ENCODE measurements at places on chromosomes 7 and 10.

GRCh38 chr10:45008524-45009161 lies 7.9 kb downstream of the ZNF22 start:
- no peak for DNase-seq

- DNase-seq, result no peak
Measured at GRCh38 chr7:142454862-142455261, 197.0 kb upstream of the PRSS58 start.

- DNase-seq, result no peak
Measured at GRCh38 chr10:72204724-72205123, 11.1 kb upstream of the ANAPC16 start.

DNA sequence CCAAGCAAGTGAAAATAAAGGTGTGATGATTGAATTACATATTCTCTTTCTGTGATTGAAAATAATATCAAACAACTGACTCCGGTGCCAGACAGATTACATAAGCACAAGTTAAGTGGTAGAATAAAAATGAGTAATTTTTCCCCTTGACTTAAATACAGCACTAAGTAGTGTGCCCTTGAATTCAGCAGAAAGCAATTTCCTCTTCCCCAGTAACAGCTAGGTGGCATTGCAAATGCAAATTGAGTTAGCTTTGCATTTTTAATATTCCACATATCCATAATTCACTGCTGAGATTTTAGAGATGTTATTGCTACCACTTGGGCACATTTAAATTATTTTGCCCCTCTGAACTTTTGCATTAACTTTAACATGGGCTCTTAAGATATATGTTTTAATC lies 89.8 kb upstream of the NPVF start:
- no peak for DNase-seq

- DNase-seq, result no peak
Measured at GRCh38 chr7:77348371-77348813, 67.8 kb downstream of the GSAP start.

DNA sequence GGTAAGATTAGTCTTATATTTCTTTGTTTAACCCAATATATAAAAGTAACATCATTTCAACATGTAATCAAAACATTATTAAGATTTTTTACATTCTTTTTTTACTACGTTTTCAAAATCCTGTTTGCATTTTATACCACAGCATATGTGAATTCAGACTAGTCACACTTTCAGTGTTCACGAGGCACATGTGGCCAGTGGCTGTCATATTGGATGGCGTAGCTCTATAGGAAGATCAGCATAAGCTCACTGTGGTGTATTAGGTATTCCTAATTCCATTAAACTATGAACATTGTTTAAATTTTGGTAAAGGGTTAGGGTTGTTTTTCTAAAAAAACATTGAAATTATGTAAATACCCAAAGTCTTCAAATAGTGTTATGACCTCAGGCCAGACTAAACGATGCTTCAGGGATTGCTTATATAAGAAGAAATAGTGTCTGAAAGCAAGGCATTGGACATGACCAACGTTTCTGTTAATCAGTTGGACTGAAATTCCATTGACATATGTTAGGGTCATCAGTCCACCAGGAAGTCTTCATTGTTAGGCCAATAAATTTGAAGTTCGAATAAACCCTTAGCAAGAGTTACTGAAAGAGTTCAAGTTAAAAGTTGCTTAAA lies 97.0 kb downstream of the BICC1 start:
- DNase-seq, result no peak

GRCh38 chr7:22715969-22716368 lies 11.0 kb upstream of the IL6 start:
- DNase-seq, result no peak

- DNase-seq, result no peak
Measured at GRCh38 chr7:2979201-2979631, 64.5 kb downstream of the CARD11 start.

DNA sequence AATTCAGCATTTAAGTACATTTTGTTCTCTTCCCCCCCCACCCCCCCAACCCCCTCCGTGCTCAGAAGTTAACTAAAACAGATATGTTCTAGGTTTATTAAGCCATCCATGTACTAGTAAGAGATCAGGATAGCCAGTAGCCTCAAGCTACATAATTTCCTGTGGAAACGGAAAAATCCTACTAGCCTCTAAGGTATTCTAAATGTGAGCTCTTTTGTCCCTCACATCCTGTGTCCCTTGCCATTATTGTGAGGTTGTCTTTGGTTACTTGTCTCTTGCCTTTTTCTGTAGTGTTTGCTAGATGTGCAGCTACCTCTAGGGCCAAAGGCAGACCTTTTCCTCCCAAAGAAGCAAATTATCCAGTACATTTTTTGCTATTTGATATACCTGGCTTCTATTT lies 92.1 kb downstream of the BTRC start:
- DNase-seq, result no peak

DNA sequence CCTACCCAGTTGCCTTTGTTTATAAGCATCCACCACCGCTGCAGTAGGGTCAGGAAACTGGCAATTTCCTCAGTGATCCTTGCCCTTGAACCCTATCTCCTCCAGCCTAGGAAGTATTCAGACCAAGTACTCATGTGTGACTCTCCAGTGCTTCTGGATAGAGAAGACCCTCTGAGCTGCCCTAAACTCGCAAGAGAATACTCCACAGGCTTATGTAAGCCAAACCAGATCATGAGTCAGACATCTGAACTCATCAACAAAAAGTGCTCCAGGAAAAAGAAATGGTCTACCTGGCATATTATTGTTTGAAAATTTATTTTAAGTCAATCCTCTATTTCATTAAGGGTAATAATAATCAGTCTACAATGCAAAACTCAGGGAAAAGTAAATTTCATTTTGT lies 101.3 kb downstream of the KAT6B start:
- no peak for DNase-seq

- DNase-seq, result no peak
Measured at GRCh38 chr10:89120931-89121763, 86.0 kb downstream of the CH25H start.

GRCh38 chr10:7291487-7292270 lies 119.2 kb downstream of the SFMBT2 start:
- DNase-seq, result no peak

GRCh38 chr10:24804392-24804791 lies 80.7 kb upstream of the ARHGAP21 start:
- no peak for DNase-seq

DNA sequence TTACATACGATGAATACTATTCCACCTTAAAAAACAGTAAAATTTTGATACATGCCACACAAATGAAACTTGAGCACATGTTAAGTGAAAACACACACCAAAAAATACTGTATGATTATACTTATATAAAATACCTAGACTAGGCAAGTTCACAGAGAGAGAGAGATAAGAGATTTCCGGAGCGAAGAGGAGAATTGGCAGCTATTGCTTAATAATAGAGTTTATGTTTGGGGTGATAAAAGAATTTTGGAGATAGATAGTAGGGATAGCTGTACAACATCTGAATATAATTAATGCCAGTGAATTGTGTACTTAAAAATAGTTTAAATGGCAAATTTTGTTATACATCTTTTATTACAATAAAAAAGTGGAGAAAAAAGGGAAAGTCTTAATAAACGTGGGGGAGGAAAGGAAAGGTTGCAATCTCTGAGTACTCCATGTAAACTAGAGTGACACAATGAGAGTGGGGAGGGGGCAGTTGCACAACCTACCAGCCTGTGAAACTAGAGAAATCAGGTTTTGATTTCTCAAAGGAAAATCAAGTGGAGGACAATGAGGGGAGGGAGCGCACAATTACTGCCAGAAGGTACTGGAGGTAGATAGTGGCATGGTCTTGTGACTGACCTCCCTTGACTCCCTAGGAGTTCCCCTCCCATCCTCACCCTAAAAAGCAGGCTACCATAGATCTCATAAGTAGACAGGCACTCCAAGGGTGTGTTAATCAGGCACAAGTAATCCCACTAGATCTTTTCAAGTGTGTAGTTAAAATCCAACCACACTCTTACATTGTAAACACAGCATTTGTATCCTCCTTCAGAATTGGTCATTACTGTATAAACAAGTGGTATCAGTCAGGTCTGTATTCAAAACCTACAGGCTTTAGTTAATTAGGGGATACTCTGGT lies 31.6 kb upstream of the ANK3 start:
- no peak for DNase-seq

DNA sequence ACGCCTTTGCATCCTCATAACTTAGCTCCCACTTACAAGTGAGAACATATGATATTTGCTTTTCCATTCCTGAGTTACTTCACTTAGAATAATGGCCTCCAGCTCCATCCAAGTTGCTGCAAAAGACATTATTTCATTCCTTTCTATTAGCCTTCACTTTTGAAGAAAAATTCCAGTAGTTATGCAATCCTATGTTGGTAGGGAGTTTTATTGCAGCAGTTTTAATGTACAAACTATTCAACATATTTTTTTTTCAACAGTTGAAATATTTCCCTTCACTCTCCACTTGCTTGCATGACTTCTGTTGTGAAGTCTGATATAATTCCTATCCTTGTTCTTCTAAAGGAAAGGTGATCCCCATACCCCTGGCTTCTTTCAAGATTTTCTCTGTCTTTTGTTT lies 27.3 kb upstream of the ARHGAP22 start:
- no peak for DNase-seq

GRCh38 chr7:65221683-65222082 lies 152.0 kb upstream of the ZNF92 start:
- no peak for DNase-seq

GRCh38 chr7:150799741-150800580 lies at the start of gene TMEM176B:
TSS of gene TMEM176B (minus strand) at chr7:150800364. CDS start at chr7:150796569, 3,795 bp downstream.
- DNase-seq, result no peak

- no peak for DNase-seq
Measured at GRCh38 chr10:43045631-43046287, 31.1 kb upstream of the RET start.

DNA sequence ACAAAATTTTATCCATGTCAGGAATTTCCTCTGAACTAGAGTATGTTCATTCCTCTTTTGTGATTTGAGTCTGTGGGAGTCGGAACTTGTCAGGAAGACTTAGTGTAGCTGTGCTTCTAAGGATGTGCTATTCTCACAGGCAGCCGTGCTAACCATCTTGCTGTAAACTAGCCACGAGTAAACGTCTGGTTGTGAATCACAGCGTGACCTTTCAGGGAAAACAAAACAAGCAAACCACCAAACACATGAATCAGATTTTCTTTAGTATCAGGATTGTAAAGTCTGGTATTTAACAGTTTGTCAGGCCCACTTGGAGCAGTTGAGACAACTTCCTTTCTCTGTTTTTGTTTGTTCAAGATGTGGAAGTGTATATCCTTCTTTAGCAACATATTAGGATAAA lies 32.0 kb downstream of the AUTS2 start:
- no peak for DNase-seq

DNA sequence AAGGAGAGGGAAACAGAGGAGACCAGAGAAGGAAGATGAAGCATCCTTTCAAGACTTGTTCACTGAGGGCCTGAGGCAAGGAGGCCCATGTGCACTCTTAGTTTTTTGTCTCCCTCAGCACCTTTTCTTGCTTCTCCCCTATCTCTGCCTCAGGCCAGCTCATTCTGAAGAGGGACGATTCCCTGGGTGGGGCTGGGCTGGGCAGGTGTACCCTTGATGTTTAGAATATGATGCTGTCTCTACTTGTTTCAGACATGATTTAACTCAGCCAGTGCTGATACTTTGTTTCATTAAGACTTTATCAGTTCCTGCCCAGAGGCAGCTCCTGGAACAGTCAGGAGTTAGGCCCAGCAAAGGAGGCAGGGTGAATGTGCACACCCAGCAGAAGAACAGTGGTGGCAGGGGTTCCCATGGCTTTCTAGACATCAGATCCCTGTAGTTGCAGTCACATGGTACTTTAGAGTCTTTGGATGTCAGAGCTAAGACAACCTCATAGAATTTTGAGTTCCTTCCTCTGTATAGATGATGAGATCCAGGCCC lies 3.4 kb downstream of the PRXL2A start:
- DNase-seq, result no peak

DNA sequence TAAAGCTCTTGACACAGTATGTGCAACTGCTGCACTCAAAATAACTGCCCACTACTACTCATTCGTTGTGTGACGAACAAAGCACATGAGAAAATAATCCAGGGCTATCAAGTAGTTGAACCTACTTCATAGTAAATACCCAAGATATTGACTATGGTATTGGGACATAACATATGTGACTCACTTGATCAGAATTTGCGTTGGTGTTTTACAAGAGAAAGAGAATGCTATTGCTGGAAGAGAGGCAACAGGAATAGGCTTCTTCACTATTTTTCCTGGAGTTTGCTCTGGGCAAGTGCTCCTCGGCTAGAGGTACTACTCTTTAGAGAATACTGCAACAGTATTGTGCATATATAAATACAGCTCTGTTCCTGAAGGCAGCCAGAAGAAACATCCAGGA lies 2.5 kb downstream of the DGKB start:
- DNase-seq, result no peak

DNA sequence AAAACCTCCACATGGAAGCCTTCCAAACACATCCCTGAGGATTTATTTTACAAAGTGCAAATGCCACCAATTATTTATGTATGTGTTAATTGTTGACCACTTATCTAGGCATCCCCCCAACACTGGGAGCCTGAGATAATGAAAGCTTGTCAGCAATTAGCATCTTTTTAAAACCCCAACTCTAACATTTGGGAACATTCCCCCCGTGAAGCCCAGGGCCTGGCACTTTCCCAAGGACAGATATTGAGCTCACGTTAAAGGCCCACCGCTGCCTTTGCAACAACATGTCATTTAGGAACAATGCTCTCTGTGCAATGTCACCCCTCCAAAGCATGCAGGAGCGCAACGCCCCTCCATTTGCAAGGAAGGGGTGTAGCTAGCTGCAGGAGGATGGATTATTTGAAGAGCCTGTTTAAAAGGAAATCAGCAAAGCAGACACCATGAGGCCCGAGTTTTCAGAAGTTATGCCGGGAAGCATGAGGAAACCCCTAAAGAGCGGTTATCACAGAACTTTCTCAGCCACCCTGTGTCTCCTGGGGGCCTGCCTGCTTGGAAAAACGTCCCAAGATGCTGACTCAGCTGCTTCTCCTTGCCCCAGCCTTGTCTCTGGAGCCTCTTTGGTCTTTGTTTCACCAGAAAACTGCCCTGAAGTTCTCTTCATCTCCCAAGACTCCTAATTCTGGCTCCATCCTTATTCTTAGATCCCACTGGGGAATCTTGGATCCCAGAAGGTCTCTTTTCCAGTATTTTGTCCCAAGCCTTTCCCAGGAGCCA lies 444.1 kb downstream of the GRID1 start:
- no peak for DNase-seq

- DNase-seq, result no peak
Measured at GRCh38 chr10:132157101-132157500, 29.6 kb upstream of the DPYSL4 start.

GRCh38 chr7:134176037-134176350 lies 48.9 kb downstream of the LRGUK start:
- no peak for DNase-seq

GRCh38 chr7:69622014-69622835 lies 23.9 kb downstream of the AUTS2 start:
- DNase-seq, result no peak

Data from activated naive CD4-positive, alpha-beta T cell treated with Interleukin-2 at 50 U/mL for 16 hours (primary cell).